H54 (cell line): ENCODE measurements at places on chromosomes 13 and 19.

DNA sequence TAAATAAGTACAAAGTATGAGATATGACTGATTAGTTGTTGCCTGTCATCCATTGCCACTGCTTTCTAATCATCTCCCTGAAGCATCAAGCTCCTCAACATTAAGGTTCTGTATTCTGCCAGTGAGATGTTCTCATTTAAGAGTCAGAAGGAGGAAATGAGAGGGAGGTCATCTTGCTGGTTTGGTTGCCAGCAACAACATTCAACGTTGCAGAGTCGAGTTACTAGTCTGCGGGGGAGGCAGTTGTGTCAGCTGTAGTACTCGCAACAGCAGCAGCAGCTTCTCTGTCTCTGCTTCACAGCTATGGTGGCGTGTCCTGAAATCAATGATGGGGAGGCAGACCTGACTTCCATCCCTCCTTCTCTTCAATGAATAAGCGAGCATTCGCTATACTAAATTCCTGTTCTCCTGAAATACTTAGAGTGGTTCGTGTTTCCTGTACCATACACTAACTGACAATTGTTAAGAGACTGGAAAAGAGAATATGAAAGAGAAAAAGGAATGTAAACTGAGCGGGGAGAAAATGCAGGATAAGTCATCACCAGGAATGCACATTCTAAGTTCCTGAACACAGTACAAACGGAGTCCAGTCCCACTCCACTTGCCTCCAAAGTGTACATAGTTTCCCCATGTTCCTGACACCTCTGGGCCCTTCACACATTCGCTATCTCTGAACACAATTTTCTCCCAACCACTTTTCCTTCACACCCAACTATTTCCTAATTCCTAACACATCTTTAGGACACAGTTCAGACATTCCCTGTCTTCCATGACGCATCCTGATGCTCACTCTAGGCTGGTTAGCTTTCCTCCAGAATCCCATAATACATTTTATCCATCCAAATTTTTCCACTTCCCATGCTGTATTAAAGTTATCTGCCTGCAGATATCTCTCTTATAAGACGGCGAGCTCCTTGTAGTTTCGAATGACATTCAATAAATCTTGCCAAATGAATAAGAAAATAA, 263.0 kb downstream of the KLF12 start:
- no peak for DNase-seq

GRCh38 chr13:40096357-40096901, 441.0 kb downstream of the COG6 start:
- DNase-seq: no peak

GRCh38 chr13:67062160-67062559, 168.0 kb downstream of the PCDH9 start:
- DNase-seq: no peak

DNA sequence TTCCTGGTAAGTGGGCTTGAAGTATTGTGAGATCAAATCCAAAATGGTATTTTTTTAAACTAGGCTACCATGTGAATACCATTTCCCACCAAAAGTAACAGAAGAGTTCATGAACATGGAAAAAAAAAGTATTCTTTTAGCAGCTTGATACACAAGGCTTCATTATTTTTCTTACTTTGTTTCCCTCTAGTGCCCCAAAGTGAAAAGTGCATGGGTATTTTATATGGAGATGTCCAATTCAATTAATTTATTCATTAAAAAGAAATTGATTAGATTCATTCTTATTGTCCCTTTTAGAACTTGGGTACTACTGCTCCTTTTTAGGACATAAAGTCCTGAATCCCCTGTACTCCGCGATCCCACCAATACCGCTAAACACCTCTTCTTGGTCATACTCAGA, 28.6 kb upstream of the SCEL start:
- no peak for DNase-seq

GRCh38 chr13:61795580-61795979, 379.9 kb upstream of the PCDH20 start:
- DNase-seq: no peak

- DNase-seq: no peak
These were observed 1.9 kb downstream of the CCNP start for GRCh38 chr19:40224342-40225150.

DNA sequence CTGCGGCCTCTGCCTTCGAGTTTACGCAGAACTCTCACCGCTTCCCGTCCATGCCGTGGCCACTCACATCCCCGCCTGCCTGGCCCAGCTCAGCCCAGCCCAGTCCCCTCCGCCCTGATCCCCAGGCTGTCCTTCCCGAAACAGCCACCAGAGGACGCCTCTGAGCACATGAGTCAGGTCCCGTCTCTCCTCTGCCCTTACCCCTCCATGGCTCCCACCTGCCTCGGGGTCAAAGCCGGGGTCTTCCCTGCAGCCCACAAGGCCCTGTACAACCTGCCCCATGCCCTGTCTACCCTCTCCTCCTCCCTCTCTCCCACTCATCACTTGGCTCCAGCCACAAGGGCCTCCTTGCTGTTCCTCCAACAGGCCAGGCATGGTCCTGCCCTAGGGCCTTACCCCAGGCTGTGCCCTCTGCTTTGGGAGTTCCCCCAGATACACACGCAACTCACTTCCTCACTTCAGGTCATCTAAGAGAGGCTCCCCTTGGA, 8.1 kb upstream of the SEMA6B start:
- no peak for DNase-seq

DNA sequence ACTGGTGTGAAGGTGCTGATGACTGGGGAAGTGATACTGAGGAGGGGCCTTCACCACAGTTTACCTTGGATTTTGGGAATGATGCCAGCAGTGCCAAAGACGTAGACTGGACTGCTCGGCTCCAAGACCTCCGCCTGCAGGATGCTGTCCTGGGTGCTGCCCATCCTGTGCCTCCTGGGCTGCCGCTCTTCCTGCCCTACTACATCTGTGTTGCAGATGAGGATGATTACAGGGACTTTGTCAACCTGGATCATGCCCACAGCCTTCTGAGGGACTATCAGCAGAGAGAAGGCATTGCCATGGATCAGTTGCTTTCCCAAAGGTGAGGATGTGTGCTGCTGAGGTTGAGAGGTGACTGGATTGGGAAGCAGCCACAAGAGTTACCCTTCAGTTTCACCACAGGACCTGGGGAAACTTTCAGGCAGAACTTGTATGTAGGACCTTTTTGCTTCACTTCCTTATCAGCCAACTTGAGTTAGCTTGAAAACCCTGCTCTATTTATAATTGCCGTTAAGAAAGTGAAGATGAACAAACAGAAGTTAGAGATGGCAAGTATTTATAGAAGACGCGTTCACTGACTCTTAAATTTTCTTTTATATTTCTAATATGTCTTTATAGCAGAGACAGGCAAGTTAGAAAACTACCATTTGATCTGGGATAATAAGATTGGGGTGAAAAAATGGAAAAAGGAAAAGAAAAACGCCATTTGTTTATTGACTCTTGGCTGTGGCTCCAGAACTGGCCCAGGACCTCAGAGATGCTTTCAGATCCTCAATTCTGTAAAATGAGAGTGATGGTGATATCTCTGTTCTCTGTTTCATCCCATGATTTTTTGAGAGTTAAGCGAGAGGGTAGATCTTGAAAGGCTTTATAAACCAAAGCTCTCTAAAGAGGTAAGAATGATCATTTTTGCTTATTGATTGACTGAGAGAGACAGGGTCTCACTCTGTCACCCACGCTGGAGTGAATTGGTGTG, 5.3 kb downstream of the PDCD2L start:
- no peak for DNase-seq

DNA sequence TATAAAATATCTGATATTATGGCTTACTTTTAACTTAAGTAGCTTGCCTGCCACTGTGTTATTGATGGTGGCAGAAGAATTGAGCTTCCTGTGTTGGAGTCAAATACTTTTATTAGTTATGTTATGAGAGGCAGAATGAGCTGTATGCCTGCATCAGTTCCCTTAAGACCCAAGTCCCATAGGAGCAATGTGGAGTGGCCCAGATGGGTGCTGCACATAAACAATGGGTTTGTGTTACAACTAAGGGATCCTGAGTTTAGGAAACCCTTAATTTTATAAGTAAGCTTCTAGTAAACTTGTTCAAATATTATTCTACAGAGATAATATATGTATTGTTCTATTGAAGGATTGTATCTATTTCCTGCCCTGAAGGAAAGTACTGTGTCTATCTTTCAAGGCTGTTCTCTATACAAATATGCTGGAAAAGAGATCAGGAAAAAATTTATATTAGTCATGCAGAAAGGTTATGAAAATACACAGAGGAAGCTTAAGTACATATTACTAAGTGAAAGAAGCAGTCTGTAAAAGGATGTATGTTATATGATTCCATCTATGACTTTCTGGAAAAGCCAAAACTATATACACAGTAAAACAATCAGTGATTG, 2018.0 kb upstream of the PCDH20 start:
- no peak for DNase-seq

GRCh38 chr13:93480553-93481106, 254.0 kb downstream of the GPC6 start:
- no peak for DNase-seq

GRCh38 chr19:43765109-43765876, 10.5 kb upstream of the SMG9 start:
- DNase-seq: peak; percentile 90
